ENCODE measurements at places on chromosomes 4 and X.

GRCh38 chr4:1003271-1004070 lies 8.0 kb upstream of the FGFRL1 start:
- DNase-seq = no peak

DNA sequence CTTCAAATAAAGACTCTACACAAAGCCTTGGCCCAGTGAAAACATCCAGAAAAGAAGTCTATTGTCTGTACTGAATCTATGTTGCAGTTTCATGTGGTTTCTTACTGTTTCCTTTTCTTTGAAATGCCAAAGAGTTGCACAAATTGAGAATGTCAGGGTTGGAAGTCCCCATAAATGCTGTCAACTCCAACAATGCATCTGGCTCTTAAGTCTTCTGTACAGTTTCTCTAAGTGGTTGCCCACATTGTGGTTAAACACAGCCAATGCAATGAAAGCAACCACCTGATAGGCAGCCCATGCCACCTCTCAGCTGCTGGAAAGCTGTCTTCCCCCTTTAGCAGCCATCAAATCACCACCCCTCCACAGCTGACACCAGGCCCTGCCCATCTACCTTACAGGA lies 67.2 kb upstream of the C1GALT1C1 start:
- no peak for DNase-seq

- no peak for DNase-seq
These were observed 1.3 kb downstream of the NKRF start for GRCh38 chrX:119604766-119605463.

GRCh38 chr4:58119298-58119697 lies 1009.1 kb upstream of the IGFBP7 start:
- DNase-seq = no peak

GRCh38 chrX:10104958-10105658 lies 51.7 kb upstream of the CLCN4 start:
- no peak for DNase-seq

GRCh38 chr4:2136726-2137125 lies 77.6 kb downstream of the NAT8L start:
- DNase-seq = no peak

All from ascending aorta (tissue), 2 donors.